ENCODE measurements at places on chromosomes 2 and 18.

DNA sequence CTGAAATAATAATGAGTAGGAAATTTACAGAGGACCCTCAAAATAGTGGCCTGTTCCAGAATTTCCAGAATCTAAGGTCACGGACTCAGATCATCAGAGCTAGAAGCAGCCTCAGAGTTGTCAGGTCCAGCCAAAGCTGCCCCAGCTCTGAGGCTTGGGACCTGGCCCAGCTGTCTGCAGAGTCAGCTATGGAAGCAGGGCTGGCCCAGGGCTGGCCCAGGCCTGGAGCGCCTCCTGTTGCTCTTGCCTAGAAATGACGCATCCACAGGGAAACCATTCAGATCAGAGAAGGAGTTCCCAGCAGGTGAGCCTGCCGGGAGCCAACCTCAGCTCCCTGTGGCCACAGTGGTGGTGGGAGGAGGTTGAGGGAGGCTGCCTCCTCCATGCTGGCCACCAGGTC is 106.7 kb upstream of the ARL4C start:
- DNase-seq = no peak

DNA sequence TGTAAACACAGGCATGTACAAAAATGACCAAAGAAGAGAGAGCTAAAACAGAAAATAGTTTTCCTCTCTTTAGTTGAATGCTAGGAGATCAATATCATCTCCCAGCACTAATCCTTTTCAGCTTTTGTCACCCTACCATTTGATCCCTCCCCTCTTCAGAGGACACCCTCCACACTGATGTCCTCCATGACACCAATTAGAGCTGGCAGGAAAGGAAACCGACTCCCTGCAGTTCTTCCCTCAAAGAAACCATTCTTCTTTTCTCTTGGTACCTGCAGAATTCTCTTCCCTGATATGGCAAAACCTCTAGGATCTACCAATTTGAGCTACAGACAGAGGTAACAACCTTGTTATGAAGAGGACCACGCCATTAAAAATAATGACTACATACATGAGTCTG is 5.3 kb downstream of the EPB41L3 start:
- DNase-seq = no peak

DNA sequence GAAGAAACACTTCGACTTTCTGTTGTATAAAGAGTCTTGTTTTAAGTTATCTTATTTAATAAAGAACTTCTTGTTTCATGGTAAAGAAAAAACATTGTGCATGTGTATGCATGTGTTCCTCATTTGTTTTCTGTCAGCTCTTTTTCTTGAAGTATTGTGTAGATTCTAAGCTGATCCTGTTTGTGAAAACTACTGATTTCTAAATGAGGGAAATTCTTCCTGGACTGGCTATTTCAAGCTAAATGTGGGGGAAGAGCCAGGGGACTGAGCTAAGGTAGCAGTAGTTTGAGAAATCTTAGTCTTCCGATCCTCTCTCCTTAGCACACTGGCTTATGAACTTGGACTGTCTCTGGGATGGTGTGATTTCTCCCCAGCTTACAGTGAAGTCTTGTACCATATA is 56.4 kb upstream of the RBMS1 start:
- no peak for DNase-seq

DNA sequence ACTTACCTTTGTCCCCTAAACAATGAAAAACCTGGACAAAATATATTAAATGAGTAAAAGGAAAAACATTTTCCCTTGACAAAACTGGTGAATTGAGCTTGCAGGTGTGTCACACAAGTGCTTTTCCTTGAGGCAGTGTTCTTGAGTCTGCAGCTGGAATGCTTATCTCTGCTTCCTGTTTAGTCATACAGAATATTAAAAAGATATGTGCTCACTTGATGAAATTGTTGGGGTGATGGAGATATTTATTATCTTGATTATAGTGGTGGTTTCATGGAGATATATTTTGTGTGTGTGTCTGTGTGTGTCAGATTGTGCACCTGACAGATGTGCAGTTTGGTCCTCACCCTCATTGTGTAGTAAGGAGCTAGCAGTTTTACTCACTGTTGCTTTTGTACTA is 3.3 kb downstream of the TAF1B start:
- DNase-seq = no peak

DNA sequence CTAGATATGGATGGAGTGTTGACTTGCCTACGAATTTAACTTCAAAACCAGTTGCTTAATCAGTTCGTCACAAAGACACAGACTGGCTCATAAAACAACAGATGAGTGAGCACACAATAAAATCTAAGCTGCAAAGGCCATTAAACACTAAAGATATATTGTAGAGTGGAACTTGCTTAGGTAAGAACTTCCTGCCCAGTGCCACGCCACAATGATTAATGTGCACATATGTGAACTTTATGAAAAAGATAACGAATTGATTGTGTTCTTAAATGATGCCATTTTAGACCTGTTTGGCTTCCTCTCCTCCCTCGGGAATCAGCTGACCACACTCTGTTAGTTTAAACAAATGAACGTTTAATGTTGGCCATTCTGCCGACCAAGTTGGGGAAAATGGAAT is 2031.3 kb upstream of the CELF4 start:
- DNase-seq = no peak

DNA sequence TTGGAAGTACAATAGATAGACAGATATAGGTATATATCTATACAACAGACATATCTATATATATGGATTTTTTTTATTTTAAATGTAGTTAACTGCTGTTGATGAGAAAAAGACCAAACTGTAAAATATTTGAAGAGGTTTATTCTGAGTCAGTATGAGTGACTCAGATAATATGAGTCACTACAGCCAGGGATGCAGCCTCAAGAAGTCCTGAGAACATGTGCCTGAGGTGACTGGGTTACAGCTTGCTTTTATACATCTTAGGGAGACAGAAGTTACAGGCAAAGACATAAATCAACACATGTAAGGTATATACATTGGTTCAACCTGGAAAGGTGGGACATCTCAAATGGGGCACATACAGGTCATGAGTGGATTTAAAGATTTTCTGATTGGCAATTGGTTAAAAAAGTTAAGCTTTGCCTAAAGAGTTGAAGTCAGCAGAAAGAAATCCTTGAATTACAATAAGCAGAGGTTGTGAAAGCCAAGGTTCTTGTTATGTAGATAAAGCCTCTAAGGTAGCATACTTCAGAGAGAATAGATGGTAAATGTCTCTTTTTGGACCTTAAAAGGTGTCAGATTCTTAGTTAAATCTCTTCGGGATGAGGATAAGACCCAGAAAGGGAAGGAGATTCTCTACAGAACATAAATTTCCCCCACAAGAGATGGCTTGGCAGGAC is 149.9 kb downstream of the RBM43 start:
- DNase-seq = no peak

DNA sequence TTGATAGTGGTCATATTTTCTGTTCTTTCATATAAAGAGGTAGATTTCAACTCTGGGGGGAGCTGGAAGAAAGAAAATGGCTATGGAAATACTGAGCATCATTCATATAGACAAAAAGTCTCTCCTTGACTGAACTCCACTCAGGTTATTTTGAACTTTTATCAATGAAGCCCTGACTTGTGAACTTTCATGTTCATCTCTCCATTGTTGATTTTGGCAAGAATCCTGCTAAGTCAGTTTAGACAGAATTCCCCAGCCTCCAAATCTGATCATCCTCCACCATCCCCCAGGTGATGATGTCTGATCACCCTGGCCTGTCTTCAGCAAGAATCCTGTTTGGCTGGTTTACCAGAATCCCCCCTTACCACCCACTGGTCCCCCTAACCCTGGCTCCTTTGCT is 395.0 kb downstream of the NCKAP5 start:
- no peak for DNase-seq

GRCh38 chr18:23835091-23835490 is 145.8 kb downstream of the LAMA3 start:
- DNase-seq = no peak
